ENCODE measurements at places on chromosomes 2 and 18.

DNA sequence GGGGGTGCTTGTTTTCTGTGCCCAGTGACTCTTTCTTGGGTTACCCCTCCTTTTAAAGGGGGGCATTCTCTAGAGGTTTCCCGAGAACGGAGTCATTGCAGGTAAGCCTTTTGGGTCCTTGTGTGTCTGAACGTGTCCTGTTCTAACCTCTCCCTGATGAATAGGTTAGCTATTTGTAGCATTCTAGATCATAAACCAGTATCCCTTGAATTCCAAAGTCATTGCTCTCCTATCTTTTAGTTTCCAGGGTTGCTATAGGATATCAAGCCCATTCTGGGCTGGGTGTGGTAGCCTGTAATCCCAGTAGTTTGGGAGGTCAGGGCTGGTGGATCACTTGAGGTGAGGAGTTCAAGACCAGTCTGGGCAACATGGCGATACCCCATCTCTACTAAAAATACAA, 65.9 kb upstream of the YWHAQ start:
- no peak for DNase-seq

DNA sequence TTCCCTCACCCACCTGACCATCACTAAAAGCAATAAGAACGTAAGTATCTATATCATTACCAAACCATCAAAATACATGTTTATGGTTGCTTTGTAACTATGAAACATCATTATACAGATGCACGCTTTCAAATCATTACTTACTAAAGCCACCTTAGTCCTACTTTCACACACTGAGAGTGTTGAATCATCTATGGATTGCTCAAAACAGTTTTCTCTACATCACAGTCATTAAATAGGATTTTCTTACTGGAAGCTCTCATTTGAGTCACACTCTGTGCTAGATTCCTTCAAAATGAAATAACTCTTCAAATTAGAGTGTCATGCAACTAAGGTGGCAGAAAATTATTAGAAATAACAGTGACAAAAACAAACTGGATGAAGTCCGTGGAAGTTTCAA, 878.4 kb downstream of the CPS1 start:
- DNase-seq, result no peak

GRCh38 chr2:172467382-172467781, 40.0 kb downstream of the ITGA6 start:
- no peak for DNase-seq

DNA sequence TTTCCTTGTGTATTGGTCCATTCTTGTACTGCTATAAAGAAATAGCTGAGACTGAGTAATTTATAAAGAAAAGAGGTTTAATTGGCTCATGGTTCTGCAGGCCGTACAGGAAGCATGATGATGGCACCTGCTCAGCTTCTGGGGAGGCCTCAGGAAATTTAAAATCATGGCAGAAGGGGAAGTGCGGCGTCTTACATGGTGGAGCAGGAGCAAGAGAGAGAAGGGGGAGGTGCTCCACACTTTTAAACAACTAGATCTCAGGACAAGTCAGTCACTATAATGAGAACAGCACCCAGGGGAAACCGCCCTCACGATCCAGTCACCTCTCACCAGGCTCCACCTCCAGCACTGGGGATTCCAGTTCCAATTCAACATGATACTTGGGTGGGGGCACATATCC, 54.3 kb downstream of the MSH2 start:
- no peak for DNase-seq

- no peak for DNase-seq
Observed at GRCh38 chr2:109715313-109715805, 78.7 kb upstream of the RGPD5 start.

DNA sequence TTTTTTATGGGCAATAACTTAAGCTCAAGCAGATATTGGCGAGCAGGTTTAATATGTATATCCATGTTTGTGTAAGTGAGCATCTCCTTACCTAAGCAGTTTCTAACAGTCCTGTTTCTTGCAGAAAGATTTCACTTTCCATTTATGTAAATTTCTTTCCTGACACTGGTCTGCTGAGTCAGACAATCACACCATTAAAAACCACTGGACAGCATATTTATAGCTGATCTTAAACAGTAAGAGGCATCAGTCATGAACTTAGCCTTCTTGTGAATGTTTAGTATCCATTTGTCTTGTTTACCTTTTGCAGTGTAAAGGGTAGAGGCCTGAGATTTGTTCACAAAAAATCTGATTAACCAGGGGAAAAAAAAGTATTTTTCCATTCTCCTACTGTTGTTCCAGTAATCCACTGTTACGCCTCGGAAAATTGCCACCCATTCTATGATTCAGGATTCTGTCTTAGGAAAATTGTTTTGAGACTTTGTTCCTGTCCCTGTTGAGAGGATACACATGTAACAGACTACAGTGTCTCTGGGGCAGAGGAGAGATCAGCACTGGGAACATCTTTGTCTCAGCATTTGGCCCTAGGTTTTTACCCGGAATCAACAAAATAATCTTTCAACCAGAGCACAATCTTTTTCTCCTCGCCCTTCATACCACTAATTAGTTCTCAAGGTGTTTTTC, 521.0 kb upstream of the NRP2 start:
- DNase-seq, result no peak
